GM12864 (cell line): ENCODE measurements at places on chromosomes 13 and 19.

- no peak for DNase-seq
Measured at GRCh38 chr13:25177012-25177411, 4.9 kb upstream of the AMER2 start.

- no peak for DNase-seq
Measured at GRCh38 chr13:48985756-48986155, 10.0 kb downstream of the FNDC3A start.

GRCh38 chr19:47225746-47226425 lies 5.1 kb downstream of the BBC3 start:
- no peak for DNase-seq

GRCh38 chr19:34734537-34735103 lies 577 bp downstream of the ZNF181 start:
- no peak for DNase-seq

- DNase-seq, result no peak
Measured at GRCh38 chr13:68748038-68748437, 1359.6 kb upstream of the ATXN8OS start.

DNA sequence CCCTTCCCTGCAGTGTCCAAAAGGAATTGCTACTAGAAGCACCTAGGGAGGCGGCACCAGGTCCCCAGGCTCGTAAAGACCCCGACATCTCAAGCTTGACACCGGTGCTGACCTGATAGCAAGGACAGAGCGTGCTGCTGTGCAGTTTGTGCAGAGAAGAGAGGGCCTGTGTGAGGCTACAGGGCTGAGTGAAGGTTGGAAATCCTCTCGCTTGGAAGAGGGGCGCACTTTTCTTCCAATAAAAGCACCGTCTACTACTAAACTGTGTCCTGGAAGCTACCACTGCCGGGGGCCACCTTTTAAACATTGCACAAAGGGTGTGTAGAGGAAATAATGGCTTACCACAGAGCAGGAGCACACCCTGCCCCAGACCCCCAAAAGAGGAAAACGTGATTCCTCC lies 11.0 kb downstream of the TMEM272 start:
- DNase-seq, result no peak

GRCh38 chr13:114108141-114108761 lies 24.2 kb downstream of the RASA3 start:
- DNase-seq, result no peak

DNA sequence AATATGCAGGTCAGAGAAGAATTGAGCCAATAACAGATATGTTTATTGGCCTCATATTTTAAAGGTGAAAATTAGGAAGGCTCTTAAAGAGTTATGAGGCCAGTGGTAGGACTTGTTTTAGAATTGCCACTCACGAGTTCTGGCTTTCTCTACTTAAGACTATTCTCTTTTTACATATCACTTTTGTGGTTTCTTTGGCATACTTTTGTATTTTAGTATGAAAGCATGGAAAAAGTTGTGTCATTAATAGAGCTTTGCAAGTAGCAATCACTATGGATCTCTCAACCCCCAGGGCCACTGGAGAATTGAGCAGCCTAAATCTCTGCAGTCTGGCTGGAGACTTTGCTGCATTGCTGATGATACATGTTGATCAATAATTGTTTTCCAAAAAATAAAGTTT lies 64.6 kb upstream of the SOX21 start:
- DNase-seq, result no peak

GRCh38 chr19:45423033-45423588 lies 606 bp downstream of the ERCC1 start:
- no peak for DNase-seq

DNA sequence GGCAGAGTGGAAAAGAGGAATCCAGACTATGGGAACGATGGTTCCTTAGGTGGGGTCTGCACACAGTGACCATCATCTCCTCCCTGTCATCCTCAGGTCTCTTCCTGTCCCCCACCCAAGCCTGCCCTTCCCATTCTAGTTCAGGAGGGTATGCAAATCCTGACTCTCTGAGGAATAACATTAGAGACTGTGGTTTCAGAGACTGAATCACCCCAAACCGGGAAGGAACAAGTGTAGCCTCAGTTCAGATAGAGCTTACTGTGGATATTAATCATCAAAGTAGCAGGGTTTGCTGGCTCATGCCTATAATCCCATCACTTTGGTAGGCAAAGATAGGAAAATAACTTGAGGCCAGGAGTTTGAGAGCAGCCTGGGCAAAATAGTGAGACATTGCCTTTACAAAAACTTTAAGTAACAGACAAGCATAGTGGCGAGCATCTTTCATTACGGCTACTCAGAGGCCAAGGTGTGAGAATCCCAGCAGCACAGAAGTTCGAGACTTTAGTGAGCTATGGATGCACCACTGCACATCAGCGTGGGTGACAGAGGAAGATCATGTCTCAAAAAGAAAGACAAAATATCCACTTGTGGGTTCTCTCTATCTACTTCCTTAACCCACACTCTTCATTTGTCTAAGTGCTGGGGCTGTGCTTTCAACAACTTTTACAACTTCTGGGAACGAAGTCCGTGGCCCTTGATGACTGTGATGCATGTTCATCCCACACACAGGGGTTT lies 19.3 kb upstream of the LGALS13 start:
- peak; percentile 38 for DNase-seq

DNA sequence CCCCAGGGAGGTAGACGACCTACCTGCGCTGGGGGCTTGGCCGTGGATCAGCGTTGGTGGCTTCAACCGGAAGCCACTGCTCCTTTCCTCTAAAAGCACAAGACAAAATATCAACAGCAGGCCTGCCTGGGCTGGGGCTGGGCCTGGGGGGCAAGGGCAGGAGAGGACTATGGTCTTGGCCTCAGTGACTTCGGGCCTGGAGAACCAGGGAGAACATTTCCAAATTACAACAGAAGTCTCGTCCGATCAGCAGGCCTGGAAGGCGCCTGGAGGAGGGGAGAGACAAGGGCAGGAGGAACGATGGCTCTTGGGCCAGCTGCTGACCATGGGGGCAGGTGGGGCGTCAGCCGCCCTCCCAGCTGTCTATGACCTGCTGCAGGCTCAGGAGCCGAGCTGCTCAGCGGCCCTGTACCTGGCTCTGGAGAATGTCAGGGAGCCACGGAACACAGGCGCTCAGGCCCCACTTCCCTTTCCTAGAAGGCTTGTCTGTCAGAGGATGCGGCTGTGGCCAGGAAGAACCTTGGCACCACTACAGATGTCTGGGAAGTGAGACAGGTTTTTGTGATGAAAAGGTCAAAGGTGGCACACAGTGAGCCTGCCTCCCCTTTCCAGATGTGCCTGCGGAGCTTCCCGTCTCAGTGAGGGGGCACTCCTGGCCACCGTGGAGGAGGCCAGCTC lies 19.5 kb downstream of the CAPS start:
- no peak for DNase-seq

- no peak for DNase-seq
Measured at GRCh38 chr19:10815969-10816644, 19.9 kb downstream of the TMED1 start.

DNA sequence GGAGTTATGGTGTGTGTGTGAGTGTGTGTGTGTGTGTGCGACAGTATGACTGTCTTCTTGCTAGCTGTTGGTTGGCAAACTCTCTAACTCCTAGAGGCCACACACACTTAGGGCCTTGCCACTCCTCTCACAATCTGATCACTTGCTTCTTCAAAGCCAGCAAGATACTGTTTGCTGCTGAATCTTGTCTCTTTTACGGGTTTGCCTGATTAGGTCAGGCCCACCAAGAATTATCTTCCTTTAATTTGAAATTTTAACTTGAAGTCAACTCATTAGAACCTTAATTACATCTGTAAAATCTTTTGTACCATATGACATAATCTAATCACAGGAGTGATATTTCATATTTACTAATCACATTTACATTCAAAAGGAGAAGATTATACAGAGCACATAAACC lies 359.2 kb upstream of the SGCG start:
- DNase-seq, result no peak

DNA sequence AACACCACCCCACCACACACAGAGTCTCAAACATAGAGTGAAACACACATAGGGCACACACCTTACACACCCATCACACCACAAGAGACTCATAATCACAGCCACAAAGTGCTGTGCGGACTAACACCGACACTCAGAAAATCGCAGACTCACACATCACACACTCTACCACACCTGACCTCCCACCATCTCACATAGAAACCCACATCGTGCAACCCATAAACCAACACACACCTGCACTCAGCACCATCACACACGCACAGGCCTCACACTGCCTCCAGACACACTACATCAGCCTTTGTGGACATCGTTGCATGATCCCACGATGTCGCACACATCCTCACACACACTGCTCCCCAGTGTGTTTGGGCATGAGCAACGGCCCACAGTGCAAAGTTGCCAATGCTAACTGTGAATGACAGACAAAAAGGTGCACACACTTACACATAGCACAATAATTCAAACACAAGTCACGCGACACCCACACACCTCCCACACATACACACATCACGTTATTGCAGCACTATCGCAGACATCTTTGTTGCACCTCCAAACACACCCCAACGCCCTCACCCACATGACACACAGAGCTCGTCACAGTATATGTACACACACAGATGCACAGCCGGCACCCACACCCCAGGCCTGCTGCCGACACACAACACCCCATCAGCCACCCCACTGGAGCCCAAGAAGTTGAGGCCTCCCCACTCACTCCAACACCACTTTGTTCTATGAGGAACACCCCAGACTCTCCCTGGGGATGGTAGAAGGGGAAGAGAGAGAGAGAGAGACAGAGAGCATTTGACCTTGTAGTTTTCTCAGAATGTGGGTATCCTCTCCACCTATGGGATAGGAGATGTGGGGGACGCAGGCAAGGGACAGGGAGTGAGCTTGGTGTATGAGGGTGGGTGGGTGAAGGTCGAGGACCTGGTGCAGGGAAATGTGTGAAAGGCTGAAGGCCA lies 1.2 kb upstream of the ATP1A3 start:
- no peak for DNase-seq

DNA sequence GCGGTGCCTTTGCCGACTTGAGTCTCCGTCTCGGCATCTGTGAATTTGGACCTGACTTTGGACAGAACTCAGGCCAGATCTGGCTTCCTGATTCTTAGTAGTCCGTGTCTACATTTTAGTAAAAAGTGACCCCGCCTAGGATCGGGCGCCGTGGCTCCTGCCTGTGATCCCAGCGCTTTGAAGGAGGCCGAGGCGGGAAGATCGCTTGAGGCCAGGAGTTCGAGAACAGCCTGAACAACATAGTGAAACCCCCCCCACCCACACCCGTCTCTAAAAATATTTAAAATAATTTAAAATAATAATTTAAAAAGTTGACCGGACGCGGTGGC lies 849 bp upstream of the TCF3 start:
- no peak for DNase-seq

- DNase-seq, result no peak
Measured at GRCh38 chr19:1149259-1150045, 24.6 kb downstream of the SBNO2 start.

GRCh38 chr13:75373988-75374387 lies 108.0 kb downstream of the TBC1D4 start:
- DNase-seq, result no peak

GRCh38 chr13:38866649-38867048 lies 124.0 kb downstream of the STOML3 start:
- no peak for DNase-seq

GRCh38 chr19:6038634-6039405 lies 60.9 kb upstream of the RANBP3 start:
- DNase-seq, result peak; percentile 73

DNA sequence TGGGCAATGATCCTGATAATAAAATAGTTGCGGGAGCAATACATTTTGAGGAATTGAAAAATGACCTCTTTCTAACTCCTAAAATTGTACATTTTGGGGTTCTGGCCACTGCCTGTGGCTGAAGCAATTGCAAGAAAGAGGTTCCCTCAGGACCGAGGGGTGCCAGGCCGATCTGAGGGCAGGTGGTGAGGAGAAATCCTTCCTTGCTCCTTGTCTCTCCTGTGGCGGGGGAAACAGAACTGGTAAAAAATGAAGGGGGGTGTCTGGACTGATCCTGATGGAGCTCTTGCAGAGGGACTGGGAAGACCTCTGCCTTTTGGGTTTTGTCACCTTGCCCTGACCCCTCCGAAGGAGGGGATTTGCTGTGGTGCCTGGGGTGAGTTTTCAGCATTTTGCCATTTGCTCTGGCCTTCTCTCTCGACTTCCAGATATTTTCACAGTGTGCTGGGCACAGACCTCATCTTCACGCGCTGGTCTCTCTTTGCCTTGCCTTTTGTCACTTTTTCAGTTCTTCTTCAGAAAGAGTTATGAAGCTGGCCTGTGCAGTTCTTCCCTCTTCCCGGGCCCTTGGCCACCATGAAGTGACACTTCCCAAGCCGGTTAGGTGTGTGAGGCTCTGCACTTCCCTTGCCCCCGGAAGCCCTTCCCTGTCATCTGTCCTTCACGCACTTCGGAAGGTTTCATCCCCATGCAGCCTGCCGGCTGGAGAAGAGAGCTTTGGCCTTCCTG lies 22.2 kb downstream of the NFIX start:
- DNase-seq, result no peak

DNA sequence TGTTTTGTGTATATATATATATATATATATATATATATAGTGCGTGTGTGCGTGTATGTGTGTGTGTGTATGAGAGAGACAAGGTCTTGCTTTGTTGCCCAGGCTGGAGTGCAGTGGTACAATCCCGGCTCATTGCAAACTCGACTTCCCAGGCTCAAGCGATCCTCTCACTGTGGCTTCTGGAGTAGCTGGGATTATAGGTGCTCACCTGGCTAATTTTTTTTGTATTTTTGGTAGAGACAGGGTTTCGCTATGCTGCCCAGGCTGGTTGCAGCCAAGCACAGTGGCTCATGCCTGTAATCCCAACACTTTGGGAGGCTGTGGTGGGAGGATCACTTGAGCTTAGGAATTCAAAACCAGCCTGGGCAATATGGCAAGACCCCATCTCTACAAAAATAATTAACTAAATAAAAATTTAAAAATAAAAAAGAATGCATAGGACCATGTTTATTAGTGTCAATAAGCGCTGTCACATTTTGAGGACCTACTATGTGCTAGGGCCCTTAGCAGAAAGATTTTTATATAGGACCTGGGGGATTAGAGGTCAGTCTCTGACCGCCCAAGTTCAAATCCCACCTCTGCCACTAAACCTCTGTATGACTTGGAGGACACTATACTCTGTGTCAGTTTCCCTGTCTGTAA lies 1.8 kb downstream of the PVR start:
- no peak for DNase-seq

- no peak for DNase-seq
Measured at GRCh38 chr19:1154731-1155351, 19.2 kb downstream of the SBNO2 start.

GRCh38 chr13:76890021-76890420 lies 3.8 kb upstream of the KCTD12 start:
- no peak for DNase-seq

DNA sequence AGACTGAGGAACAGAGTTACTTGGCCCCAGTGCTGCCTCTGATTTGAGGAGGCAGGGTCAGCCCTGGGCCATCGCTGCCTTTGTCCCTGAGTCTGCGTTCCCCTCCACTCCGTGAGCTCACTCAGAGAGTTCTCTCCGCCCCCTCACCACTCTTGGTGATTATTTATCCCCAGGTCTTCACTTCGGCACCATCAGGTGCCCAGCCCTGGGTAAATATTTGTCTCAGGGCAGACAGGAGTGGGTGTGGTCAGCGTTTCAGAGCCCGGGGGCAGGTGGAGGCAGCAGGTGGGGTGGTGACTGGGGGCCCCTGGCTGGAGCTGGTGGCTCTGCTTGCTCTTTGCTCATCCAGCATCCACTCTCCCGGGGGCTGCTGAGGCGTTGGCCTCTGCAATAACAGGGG lies 20.6 kb downstream of the PPP1R37 start:
- DNase-seq, result no peak
